HepG2 (cell line): ENCODE measurements at places on chromosomes 1 and 21. TPM values are rescaled to one million over a fixed set of nuclear protein-coding genes. Genes with fewer than 3 reads are reported as not detected.

Gene IL20
- 0.05 TPM in 1 of 2 replicates, not detected in the other for polyA plus RNA-seq

DNA sequence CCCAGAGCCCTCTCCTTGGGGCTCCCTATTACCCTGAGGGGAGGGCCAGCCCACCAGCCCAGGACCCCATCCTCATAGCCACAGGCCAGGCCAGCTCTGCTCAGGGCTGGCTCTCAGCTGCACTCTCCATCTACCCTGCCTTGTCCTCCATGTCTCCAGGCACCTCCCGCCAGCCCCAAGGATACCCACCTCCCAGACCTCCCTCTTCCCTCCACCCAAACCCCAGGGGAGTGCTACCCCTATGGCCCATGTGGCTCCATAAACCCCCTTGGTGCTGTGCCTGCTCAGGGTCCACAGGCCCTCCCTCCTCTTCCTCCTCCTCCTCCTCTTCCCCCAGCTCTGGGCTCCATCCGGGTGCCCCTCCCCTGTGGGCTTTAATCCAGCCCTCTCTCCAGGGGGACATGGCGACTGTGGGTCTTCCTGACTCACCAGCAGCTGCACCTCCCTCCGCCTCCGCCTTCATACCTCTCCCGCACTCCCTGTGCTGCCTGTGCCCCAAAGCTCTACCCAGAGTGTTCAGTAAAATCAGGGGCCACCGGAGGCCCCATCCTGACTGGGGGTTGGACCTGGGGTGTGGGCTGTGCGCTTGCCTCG, 9.1 kb downstream of the YBEY start:
- peaks cover 15% of the 10 kb centered on the region; the same call in 1 of the 3 replicates for H3K36me3 ChIP-seq
- peak overlapping the region; percentile 67 for H3K4me3 ChIP-seq
- H3K4me1 ChIP-seq, result peaks cover 30% of the 10 kb centered on the region
- peak overlapping the region; percentile 60 for H3K27ac ChIP-seq
- H3K27me3 ChIP-seq, result no peaks in the 10 kb centered on the region

DNA sequence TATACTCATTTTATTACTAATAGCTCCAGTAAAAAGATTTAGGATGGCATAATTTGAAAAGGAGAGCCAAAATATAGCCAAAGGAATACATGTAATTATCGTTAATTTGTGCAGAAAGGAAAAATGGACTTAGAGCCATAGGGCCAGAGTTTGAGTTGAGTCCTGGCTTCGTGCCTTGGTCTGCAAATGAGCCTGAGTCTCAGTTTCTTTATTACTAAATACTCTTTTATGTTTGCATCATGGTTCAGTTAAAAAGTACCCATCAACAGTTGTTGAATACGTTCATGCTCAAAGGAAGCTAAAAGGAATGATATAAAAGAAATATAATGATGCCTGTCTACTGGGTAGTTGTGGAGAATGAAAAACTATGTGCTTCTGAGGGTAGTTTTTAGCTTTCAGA, 155.7 kb upstream of the FAM78B start:
- no peak overlapping the region for H3K27ac ChIP-seq
- H3K4me3 ChIP-seq, result no peak overlapping the region
- no peaks in the 10 kb centered on the region for H3K27me3 ChIP-seq
- H3K4me1 ChIP-seq, result no peaks in the 10 kb centered on the region
- no peak for DNase-seq
- H3K36me3 ChIP-seq, result no peaks in the 10 kb centered on the region

Gene TRPM2
- polyA plus RNA-seq, result 0.09 and 0.20 TPM in 2 replicates

Gene ADAMTS5
- not detected in 2 replicates for polyA plus RNA-seq

DNA sequence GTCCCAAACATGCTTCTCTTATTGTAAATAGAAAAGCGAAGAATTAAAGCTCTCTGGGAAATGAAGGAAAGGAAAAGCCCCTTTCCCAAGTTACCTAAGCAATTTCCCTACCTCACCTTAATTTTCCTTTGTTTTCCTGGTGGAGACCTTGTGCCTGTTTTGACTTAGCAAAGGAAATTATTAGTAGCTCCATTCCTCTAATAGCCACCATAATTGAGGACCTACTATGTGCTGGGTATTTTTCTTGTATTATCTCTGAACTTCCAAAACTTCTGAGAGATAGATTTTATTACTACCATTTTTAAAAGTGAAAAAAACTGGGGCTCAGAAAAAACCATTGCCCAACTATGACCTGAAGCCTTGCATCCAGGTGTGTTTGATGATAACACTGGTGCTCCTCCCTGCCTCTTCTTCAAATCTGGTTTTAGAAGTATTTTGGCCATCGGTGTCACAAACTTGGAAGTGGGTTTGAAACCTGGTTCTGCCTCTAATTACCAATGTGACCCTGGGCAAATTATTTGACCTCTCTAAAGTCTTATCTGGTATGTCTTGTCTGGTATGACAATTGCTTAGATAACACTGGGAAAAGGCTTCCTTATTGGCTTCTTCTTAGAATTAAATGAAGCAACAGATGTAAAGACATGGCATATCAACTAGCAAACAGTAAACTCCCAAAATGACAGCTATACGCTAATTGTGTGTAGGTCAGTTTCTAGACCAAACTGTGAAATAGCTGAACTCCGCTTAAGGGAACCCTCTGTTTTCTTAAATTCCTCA, 39.5 kb downstream of the BCL9 start:
- 0 out of 2 replicates have a peak overlapping the region, but pooled peaks have one; percentile 30 for H3K4me3 ChIP-seq
- DNase-seq, result no peak
- H3K27ac ChIP-seq, result no peak overlapping the region
- H3K4me1 ChIP-seq, result peaks cover 38% of the 10 kb centered on the region
- no peaks in the 10 kb centered on the region for H3K27me3 ChIP-seq
- H3K36me3 ChIP-seq, result no peaks in the 10 kb centered on the region

Gene RAB42
- polyA plus RNA-seq, result 166 and 170 TPM in 2 replicates

GRCh38 chr1:37691497-37692077, 729 bp upstream of the CDCA8 start:
- H3K27ac ChIP-seq, result peak overlapping the region; percentile 66
- peaks cover 17% of the 10 kb centered on the region for H3K36me3 ChIP-seq
- peaks cover 22% of the 10 kb centered on the region for H3K4me1 ChIP-seq
- no peaks in the 10 kb centered on the region for H3K27me3 ChIP-seq
- peak; percentile 19 for DNase-seq
- peak overlapping the region; percentile 83 for H3K4me3 ChIP-seq

DNA sequence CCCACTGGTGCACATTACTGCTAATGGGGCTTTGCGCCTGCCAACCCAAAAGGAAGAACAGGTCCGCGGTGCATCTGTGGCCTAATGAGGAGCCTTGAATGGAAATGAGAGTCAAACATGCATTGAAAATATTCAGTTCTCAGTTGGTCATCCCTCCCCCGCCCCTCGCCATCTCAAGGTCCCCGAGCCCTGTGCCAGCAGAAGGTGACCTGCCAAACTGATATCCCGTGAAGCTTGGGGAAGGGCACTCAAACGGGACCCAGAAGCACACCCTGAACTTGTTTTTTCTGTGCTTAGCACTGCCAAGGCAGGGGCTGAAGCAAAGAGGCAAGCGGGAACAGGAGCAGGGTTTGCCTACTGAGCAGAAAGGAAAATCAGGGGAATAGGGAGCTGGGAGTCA, 67.9 kb upstream of the ZNF648 start:
- DNase-seq, result no peak
- H3K27ac ChIP-seq, result no peak overlapping the region
- no peaks in the 10 kb centered on the region for H3K27me3 ChIP-seq
- H3K4me1 ChIP-seq, result no peaks in the 10 kb centered on the region
- no peak overlapping the region for H3K4me3 ChIP-seq

GRCh38 chr1:181310560-181310959, 172.8 kb upstream of the CACNA1E start:
- peaks cover 13% of the 10 kb centered on the region; the same call in 2 of the 3 replicates for H3K27me3 ChIP-seq
- H3K27ac ChIP-seq, result no peak overlapping the region
- no peaks in the 10 kb centered on the region for H3K36me3 ChIP-seq
- no peak overlapping the region for H3K4me3 ChIP-seq

GRCh38 chr21:18350216-18350615, 53.4 kb downstream of the TMPRSS15 start:
- no peak overlapping the region for H3K4me3 ChIP-seq
- no peak for DNase-seq
- H3K27me3 ChIP-seq, result no peaks in the 10 kb centered on the region
- no peaks in the 10 kb centered on the region for H3K36me3 ChIP-seq

GRCh38 chr1:169091480-169091941, 15.0 kb upstream of the ATP1B1 start:
- H3K27ac ChIP-seq, result no peak overlapping the region
- DNase-seq, result no peak
- H3K36me3 ChIP-seq, result no peaks in the 10 kb centered on the region
- H3K4me3 ChIP-seq, result no peak overlapping the region
- H3K27me3 ChIP-seq, result no peaks in the 10 kb centered on the region
- peaks cover 37% of the 10 kb centered on the region for H3K4me1 ChIP-seq

DNA sequence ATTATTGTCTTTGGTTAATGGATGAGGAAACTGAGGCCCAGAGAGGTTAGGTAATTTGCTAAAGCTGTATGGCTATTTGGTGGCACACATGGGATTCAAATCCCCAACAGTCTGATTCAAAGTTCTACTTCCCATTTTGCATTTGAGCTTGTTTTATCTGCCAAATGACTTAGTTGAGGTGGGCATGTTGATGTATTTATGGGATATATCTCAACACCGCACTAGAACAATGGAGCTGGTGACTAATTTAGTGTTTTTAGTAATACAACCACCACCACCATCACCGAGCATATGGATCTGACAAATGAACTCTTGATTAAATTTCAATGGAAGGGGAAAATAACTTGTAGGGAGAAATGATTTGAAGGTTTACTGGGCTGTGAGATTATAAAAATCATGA, 26.8 kb downstream of the THEM4 start:
- no peaks in the 10 kb centered on the region; the same call in 1 of the 2 replicates for H3K36me3 ChIP-seq
- no peaks in the 10 kb centered on the region for H3K27me3 ChIP-seq
- no peaks in the 10 kb centered on the region for H3K4me1 ChIP-seq
- no peak for DNase-seq

- H3K27me3 ChIP-seq, result no peaks in the 10 kb centered on the region
- DNase-seq, result no peak
- H3K36me3 ChIP-seq, result peaks cover 14% of the 10 kb centered on the region; the same call in 2 of the 3 replicates
- H3K4me3 ChIP-seq, result no peak overlapping the region
- peaks cover 60% of the 10 kb centered on the region for H3K4me1 ChIP-seq
Measured at GRCh38 chr21:37458669-37459276, 92.2 kb downstream of the DYRK1A start.

DNA sequence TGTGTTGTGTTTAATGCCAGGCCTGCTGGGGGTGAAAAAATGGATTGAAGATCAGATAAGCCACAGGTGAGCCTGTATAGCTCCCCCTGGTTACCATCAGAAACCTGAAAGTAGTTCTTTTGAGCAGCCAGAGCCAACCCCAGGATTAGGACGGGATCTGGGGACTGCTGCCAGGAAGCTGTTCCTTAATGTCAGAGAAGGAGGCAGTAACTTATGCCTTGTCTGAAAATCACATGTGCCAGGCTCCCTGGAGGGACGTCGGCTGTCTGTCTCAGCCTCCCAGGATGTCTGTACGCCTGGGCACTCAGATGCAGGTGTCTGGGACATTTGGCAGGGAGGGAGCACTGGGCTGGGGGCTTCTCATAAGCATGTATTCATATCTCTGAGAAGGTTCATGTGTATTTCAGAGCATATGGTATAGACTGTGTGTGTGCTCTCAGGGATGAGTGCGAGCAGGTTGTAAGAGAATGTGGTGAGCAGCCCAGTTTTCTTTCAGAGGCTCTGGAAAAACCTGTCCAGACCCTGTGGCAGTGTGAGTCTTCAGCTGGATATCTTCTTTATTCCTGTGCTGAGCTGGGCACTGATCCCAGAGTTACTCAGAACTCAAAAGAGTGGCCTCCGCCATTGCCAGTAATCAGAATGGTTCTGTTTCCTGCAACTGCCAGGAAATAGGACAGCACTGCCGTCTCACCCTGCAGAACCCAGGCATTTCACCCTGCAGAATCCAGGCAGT, 2.8 kb downstream of the FAM43B start:
- no peak for DNase-seq
- H3K27ac ChIP-seq, result no peak overlapping the region
- H3K36me3 ChIP-seq, result no peaks in the 10 kb centered on the region
- no peaks in the 10 kb centered on the region for H3K27me3 ChIP-seq
- H3K4me1 ChIP-seq, result peaks cover 33% of the 10 kb centered on the region
